ENCODE measurements at places on chromosomes 11 and 22.

GRCh38 chr11:27022659-27023251 lies 17.9 kb upstream of the BBOX1 start:
- DNase-seq: no peak

DNA sequence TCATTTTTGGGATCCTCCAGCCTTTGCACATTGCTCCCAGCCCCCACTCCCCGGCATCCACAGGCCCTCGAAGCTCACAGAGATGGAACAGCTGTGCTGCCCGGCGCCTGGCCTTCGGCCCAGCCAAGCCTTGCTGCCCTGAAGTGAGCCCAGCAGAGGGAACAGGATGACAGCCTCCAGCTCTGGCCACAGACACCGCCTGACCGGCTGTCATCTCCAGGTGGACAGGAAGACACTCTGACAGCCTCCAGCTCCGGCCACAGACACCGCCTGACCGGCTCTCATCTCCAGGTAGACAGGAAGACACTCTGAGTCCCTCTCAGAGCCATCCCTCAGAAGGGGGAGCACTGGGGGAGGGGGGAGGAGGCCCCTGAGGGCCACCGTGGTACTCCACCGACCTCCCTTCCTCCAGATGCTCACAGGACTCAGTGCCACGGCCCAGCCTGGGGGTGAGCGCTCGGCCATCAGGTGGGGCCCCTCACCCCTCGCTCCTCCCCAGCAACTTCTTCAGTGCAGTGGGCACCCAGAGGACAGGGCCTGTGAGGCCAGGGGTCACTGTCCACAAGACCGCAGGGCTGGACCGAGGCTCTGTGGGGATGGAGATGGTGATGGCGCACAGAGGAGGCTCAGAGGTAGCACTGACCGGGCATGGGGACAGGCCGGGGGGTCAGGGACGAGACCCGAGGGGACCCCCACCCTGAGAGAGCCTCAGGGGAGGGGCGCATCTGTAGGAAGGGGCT lies 58.6 kb downstream of the BRD1 start:
- DNase-seq: no peak

- DNase-seq: no peak
Observed at GRCh38 chr11:33663121-33663520, 37.5 kb downstream of the C11orf91 start.

GRCh38 chr11:62077132-62077531 lies 46.7 kb upstream of the INCENP start:
- no peak for DNase-seq

DNA sequence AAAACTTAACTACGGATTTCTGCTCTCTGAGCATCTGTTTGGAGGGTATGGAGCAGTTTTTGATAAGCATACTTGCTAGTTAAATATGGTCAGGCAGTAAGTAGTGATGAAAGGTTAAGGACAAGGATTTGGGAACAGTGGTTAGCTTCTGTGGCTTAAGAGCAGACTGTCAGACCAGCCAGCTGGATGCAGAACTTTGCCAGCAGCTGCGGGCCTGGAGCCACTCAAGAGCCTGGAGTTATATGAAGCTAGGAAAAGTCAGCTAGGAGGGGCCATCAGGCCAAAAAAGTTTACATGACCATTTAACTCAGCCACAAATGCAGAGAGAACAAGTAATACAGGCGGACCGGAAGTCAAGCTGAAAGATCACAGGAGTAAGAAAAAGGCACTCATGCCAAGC lies 1817.7 kb downstream of the LRRC4C start:
- DNase-seq: no peak

DNA sequence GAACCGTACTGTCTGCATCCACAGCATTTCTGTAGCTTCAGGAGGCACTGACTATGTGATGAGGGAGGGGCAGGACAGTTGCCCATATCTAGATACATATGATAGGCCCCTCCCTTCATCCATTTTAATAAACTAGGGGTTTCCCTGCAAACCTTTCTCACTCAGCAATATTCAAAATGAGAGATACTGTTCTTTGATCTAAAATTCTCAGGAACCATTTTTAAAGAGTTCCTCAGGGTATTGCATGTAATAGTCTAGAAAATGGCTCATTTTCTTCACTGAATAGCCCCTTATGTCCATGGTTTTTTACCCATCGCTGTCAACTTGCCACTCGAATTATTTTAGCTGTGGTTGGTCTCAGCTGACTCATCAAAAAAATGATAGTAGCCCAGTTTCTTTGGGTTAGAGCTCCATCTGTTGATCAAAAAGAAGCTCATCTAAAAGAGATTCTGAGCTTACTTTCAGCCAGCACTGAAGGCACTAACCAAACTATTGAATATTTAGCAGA lies 37.0 kb upstream of the DNAJB7 start:
- peak; percentile 68 for DNase-seq

GRCh38 chr11:6362185-6362872 lies 27.9 kb upstream of the SMPD1 start:
- no peak for DNase-seq

DNA sequence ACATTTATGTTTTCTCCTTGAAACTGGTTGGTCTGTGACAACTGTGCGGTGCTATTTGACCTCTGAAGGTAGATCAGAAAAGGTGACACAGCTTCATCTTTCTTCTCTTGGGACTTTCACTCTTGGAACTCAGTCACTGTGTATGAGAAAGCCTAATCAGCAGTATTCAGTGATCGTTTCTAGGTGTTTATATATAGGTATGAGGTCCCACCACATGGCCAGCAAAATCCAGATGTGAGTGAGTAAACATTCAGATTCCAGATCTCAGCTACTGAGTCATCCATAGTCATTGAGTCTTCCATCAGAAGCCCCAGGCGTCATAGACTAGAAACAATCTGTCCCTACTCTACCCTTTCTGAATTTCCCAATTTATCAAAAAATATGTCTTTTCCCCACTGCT lies 117.3 kb upstream of the CTSC start:
- DNase-seq: no peak

GRCh38 chr22:36247955-36248354 lies 5.0 kb upstream of the APOL1 start:
- no peak for DNase-seq

- no peak for DNase-seq
Observed at GRCh38 chr22:49574881-49575702, 252.6 kb downstream of the BRD1 start.

DNA sequence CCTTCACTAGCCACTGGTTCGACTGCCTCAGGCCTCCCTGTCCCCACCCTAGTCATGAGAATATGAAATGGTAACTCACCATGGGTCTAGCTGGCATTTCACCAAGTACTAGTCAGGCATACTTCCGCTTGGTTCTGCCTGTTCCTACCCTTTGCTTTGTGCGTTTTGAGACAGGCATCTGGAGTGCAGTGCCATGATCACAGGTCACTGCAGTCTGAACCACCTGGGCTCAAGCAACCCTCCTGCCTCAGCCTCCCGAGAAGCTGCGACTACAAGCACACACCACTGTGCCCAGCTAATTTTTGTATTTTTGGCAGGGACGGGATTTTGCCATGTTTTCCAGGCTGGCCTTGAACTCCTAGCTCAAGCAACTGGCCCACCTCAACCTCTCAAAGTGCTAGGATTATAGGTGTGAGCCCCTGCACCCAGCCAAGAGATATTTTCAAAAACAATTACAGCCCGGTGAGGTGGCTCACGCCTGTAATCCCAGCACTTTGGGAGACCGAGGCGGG lies 14.1 kb downstream of the HRAS start:
- DNase-seq: no peak

DNA sequence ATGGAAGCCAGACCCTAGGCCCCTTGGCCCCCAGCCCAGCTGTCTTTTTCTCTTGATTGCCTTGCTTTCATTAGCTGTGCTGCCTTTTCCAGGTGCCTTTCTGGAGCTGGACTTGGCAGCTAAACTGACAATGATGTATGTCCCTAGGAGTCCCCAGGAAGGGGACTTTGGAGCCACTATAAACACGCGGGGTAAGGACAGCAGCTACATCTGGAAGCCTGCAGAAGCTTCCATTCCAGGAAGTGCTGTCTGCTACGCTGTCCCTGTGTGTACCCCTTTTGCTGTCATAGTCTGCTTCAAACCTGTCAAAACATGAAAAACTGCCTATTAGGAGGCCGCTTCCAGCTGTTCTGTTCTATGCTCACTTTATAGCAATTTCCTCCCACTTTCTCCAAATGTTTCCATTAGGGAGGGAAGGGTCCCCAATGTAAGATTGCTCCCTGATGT lies 153.3 kb upstream of the RAG2 start:
- no peak for DNase-seq

DNA sequence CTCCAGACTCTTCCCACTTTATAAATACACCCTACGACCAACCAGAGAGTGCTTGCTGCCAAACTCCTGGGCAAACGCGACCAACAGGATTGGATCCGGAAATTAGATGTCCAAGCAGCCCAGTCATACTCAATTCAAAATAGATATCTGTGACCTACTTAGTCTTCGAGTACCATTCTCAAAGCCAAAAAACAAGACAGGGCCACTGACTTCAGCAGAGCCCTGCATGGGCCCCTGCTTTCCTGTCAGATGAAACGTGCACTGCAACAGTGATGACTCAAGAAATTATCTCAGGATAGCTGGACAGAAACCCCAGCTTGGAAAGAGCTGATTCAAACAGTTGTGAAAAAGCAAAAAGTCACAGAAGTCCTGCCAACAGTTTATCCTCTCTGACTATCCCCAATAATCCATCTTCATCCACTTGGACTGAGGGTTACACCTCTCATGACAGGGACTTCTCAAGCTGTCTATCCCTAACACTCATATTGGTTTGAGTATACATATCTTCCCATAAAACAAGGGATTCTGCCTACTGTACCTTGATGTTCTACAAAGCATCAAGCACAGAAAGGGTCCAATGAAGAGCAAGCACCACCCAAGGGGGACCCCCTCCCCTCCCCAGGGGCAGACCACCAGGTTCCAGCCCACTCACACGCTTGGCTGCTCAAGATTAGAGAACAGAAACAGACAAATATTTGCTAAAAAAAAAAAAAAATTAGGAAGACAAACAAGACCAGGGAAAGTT lies 17.4 kb downstream of the SMCO4 start:
- DNase-seq: peak; percentile 73

DNA sequence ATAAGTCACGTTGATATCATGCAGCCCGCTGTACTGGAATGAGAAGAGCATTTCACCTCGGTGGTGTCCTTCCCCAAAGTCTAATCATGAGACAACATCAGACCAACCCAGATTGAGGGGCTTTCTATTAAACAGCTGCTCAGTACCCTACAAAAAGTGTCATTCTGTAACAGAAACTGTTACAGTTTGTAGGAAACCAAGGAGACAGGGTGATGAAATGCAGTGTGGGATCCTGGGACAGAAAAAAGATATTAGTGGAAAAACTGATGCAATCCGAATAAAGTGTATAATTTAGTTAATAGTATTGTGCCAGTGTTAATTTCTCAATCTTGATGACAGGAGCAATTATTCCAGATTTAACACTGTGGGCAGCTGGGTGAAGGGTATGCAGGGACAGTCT lies 128.0 kb downstream of the MICAL2 start:
- no peak for DNase-seq

DNA sequence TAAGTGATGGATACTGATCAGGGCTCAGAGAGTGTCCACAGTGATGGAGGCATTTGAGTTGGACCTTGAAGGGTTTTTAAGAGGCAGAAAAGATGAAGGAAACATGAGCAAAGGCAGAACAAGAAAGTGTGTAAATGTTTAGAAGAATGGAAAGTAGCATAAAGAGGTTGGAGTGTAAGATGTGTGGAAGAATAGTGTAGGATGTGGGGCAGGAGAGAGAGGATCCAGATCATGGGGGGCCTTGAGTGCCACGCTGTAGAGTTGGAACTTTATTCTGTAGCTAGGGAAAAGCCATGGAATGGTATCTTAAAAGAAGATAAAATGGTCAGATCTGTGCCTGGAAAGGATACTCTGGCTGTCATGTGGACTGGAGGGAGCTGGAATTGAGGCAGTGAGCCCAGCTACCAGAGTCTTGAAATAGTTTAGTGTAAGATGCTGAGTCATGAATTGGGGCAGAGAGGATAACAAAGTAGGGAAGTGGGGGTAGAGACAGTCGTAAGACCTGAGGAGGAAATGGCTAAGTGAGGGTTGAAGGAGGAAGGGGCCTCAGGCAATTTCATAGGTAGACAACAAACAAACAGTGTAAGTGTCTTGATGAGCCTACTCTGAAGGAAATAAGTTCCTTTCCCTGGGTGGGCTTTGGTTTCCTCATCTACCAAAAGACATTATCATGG lies 6.7 kb downstream of the KCNE3 start:
- peak; percentile 4 for DNase-seq

- DNase-seq: no peak
Observed at GRCh38 chr11:124535552-124536232, 7.8 kb downstream of the OR8B12 start.
